ENCODE measurements at places on chromosomes 1 and 21.

- no peak for DNase-seq
These were observed at the start of gene ARHGEF10L for GRCh38 chr1:17539477-17540254. Gene ARHGEF10L (plus strand): TSS chr1:17539698. CDS start chr1:17580596, 40,898 bp downstream.

- no peak for DNase-seq
These were observed 24.4 kb downstream of the SLC45A1 start for GRCh38 chr1:8342325-8342724.

GRCh38 chr1:94284476-94284875 lies 47.1 kb upstream of the ARHGAP29 start:
- DNase-seq: no peak

DNA sequence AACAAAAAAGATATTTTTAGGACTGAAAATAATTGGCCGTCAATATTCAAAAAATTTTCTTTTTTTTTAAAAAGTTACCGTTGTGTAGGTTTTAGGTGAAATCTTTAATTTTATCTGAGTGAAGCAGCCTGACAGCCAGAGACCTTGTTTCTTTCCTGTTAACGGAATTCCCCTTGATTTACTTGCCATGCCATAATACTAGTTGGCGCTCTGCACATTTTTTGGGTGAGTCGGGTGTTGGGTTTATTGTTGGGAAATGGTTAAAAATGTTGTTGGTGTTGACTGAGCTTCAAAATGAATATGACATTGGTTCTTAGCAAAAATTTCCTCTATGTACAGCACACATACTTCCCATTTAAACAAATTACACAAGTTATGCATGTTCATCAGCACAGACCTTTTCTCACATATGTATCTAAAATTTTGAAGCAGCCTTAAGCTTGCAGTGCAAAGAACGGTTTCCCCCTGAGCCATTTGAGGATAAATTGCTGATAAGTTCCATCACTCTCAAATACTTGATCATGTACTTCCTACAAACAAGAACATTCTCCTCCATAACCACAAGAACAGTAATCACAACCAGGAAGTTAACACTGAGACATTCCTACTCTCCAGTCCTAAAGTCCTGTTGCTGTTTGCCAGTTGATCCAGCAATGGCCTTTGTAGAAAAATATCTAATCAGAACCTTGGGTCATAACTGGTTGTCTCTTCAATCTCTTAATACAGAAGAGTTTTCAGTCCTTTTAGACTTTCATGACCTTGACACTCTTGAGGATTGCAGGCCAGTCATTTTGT lies 34.2 kb downstream of the CAMTA1 start:
- no peak for DNase-seq

- DNase-seq: no peak
These were observed 30.7 kb downstream of the GNG12 start for GRCh38 chr1:67802565-67802964.

DNA sequence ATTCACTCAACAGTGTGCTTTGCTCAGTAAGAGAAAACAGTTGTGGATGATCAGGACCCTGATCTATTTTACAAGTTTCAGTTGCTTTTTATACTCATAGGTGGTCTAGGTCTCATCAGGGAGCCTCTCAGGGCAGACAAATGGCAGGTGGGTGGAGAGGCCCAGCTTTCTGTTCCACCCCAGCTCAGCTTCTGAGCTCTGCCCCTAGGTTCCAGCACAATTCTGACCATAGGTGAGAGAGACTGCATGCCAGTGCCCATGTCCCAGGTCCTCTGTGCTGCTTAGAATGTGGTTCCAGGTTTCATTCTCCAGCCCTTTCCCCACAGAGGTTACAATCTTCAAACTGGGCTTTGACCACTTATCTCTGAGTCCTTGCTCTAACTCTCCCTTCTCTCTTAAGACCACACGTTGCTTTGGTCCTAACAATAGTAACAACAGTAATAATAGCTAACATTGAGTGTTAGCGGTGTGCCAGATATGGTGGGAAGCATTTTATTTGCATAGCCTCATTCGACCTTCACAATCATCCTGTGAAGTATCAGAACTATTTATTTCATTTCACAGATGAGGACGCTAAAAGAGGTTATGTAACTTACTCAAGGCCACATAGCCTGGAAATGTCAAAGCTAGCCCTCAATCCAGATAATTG lies 19.6 kb upstream of the DUSP10 start:
- DNase-seq: no peak

DNA sequence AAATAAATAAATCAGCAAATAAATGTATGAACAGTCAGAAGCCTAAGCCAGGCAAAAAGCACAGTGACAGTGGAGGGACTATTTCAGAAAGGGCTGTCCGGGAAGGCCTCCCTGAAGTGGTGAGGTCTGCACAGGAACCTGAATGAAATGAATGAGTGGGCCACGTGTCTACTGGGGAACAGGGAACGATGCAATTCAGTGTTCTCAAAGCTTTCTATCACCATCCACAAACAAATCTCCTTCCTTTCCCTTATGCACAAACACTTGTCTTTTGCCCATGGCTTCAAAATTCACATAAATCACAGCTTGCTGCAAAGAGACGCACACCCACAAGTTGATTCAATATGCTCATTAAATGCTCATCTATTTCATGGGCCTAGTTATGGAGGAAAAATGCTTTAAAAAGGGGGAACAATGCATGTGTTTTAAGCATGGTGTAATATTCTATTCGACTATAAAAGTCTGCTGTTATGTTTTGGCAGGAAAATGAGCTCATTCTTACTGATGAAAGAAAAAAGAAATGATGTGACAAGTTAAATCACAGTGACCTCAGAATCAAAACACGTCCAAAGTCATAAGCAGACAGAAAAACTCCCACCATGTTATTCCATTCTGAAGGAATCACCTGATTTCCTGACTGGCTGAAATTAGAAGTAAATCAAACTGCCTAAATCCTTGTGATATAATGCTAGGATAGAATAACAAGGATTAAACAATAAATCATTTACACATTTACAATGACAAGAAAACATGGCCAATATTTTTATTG lies 21.6 kb downstream of the URB1 start:
- no peak for DNase-seq

GRCh38 chr1:43137445-43138052 lies 34.5 kb downstream of the EBNA1BP2 start:
- no peak for DNase-seq

- DNase-seq: no peak
These were observed 11.6 kb downstream of the TMEM53 start for GRCh38 chr1:44662683-44663030.
